ENCODE measurements at places on chromosomes 2 and 18.

- DNase-seq: no peak
Measured at GRCh38 chr18:3725115-3725514, 275.1 kb downstream of the TGIF1 start.

- no peak for DNase-seq
Measured at GRCh38 chr2:107132070-107132469, 246.1 kb upstream of the ST6GAL2 start.

GRCh38 chr18:14922031-14922430 lies 174.1 kb downstream of the ANKRD30B start:
- DNase-seq: no peak

DNA sequence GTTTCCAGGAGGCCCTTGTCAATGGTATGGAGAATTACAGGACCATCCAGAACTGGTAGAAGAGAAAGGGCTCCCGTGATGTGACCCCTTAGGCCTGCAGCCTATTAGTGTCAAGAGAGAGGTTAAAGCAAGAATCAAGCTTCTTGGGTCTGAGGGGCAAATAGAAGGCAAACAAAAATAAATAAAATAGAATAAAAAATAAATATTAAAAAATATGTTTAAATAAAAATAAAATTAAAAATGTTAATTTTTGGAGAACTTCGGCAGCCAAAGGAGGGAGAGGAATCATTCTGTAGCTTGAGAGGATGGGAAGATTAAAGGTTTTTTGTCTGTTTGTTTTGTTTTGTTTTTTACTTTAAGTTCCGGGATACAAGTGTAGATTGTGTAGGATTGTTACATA lies 15.2 kb upstream of the TMEM178A start:
- no peak for DNase-seq

GRCh38 chr2:14690926-14691325 lies 58.4 kb downstream of the LRATD1 start:
- DNase-seq: no peak

- DNase-seq: no peak
Measured at GRCh38 chr18:64929036-64929435, 780.1 kb upstream of the LINC00305 start.

DNA sequence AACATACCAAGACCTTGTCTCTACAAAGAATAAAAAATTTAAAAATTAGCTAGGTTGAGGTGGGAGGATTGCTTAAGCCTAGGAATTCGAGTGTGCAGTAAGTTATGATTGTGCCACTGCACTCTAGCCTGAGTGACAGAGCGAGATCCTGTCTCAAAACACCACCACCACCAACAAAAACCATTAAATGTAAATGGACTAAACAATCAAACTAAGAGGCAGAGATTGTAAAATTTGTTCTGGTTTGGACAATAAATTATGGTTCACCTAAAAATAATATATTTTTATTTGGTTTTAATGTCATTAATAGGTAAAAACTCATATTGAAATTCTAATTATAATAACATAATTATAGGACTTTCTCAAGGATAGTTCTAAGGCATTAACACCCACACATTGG lies 9.9 kb upstream of the ATIC start:
- no peak for DNase-seq

GRCh38 chr18:9117980-9118841 lies 15.7 kb downstream of the NDUFV2 start:
- no peak for DNase-seq

DNA sequence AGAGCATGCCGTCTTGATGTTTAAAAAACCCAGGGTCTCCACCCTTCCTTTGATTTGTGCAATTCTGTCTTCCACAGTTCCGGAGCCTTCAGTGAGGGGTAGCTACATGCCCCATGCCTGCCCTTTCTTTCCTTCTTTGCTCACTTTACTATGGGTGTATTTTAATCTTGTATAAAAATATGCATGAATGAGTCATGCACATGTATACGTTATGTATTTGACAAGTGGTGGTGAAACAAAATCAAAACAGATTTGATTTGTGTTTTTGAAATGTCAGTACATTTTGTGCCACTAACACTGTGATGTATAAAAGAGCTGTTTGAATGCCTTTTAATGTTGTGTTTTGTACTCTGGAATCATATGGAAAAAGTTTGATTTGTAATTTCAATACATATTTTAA lies 126.5 kb downstream of the RNF144A start:
- DNase-seq: no peak

DNA sequence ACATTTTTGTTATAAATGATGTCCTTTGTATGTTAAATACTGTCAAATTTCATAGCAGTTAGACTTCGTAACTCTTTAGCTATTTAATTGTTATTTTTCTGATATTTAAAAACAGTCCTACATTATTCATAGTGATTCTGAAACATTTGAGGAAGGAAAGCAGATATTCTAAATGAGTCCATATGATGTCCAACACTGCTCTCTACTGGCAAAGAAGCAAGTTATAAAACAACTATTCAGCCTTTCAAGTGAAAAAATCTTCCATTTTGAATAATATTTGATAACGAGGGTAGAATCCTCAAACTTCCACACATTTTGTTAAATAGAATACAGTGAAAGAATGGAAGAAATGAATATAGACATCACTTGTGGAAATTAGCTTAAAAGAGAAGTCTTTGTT lies 220.8 kb downstream of the GULP1 start:
- no peak for DNase-seq

DNA sequence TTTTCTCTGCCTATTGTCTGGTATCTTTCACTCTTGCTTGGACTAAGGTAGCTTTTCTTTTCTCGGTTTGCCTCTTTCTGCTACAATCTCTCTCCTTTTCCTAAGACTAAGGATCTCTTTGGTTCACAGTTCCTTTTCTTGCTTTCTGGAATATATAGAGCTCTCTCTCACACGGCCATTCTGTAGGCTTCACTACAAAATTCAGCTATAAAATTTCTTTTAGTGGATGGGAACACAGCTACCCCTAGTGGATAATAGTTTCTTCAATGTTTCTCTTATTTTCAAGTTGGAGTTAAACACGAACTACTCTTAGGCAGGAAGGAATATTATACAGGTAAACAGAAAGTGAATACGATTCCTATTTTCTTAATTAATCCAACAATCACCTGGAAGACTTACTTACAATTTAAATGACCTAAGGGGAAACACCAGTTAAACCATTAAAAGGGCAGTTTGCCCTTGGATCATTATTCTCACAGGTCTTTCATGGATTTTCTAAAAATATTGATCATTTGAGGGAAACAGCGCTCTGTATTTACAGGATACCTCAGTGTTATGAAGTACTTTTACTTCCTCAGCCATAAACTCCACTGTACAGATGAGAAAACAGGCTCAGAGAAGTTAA lies 140.5 kb downstream of the LRP2 start:
- DNase-seq: peak; percentile 26

DNA sequence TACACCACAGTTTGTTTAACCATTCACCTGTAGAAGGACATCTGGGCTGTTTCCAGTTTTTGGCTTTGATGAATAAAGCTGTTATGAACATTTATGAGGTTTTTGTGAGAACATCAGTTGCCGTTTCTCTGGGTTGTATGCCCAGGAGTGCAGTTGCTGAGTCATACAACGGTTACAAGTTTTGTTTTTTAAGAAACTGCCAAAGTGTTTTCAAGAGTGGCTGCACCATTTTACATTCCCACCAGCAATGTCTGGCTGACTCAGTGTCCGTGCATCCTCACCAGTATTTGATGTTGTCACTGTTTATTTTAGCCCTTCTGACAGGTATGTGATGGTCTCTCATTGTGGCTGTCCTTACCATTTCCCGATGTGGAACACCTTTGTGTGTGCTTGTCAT lies 48.0 kb upstream of the GPR17 start:
- DNase-seq: no peak

GRCh38 chr18:37805773-37806404 lies 240.3 kb upstream of the CELF4 start:
- DNase-seq: no peak

GRCh38 chr18:63286926-63287325 lies 32.6 kb downstream of the BCL2 start:
- DNase-seq: no peak

DNA sequence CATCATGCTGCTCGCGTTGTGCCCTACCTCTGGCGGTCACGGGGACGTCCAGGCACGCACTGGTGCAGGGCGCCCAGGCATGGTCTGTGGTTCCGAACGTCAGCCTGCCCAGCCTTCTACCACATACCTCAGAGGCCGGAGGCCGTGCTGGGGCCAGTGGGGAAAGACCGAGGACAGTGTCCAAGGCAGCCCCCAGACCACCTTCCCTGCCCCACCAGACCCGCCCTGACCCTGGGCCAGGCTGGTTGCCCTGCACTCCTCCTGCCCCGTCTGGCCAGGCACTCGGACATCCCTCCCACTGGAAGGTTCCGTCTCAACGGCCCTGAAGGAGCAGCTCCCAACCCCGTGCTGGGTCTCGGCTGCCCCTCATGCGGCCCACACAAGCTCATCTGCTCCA lies 32.8 kb downstream of the SLC66A2 start:
- no peak for DNase-seq

GRCh38 chr2:227456772-227457171 lies 15.2 kb upstream of the AGFG1 start:
- no peak for DNase-seq

All from HuH-7.5 (cell line).